Effector CD8-positive, alpha-beta T cell (primary cell): ENCODE measurements at places on chromosomes 16 and 17.

GRCh38 chr17:76458580-76459490 is 5.9 kb upstream of the UBE2O start:
- no peak for DNase-seq

- no peak for DNase-seq
These were observed 4.1 kb downstream of the ZNF688 start for GRCh38 chr16:30567160-30567990.

DNA sequence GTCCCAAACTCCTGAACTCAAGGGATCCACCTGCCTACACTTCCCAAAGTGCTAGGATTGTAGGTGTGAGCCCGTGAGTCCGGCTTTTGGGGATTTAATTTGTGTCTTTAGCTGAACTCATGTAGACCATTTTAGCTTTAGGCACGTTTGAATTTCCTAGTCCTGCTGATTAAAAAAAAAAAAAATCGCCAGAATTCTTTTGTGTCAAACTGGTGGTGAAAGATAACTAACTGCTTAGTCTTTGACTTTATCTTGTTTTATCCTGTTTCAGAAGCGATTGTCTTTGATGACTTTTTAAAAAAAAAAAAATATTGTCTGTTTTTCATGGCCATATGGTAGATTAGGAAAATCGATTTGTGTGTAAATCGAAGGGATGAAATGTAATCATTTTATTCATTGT is 2.6 kb downstream of the RABEP1 start:
- no peak for DNase-seq

DNA sequence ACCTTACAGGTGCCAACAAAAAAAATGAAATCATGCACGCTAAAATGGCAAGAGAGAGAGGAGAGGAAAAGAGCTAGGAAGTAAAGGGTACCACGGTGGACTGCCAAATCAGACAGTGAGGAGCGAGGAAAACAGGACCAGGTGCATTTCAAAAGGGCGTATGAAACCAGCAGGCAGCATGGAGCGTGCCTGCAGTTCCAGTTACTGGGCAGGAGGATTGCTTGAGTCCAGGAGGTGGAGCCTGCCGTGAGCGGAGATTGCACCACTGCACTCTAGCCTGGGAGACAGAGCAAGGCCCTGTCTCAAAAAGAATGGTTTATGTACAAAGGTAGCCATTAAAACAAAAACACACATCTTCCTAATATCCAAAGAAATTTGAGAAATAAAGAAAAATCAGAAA is 16.4 kb downstream of the USP36 start:
- DNase-seq, result no peak

DNA sequence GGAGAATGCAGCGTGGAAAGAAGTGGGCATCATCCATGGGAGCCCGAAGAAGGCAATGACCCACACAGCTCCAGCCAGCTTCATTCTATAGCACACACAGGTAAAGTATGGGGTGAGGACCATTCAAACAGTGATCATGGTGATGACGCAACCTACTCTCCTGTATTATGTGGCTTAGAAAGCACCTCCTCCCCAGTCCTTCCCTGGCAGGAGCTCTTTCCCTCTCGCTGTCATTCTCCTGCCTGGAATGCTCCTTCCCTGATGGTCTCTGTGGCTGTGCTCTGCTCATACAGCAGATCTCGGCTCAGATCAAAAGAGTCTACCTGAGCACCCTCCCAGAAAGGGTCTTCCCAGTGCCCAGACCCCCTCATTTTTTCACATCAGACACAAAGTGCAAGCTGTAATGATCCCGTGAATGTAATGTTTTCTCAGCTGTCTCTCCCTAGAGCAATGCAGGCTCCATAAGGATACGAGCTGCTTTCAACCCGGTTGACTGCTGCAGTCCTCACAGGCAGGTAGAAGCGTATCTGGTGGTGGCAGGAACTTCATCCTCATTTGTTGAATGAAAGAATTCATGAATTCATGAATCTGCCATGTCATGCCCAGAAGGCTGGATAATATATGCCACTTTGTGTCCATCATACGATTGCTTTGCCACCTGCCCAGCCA is 248.8 kb downstream of the HS3ST3A1 start:
- no peak for DNase-seq

DNA sequence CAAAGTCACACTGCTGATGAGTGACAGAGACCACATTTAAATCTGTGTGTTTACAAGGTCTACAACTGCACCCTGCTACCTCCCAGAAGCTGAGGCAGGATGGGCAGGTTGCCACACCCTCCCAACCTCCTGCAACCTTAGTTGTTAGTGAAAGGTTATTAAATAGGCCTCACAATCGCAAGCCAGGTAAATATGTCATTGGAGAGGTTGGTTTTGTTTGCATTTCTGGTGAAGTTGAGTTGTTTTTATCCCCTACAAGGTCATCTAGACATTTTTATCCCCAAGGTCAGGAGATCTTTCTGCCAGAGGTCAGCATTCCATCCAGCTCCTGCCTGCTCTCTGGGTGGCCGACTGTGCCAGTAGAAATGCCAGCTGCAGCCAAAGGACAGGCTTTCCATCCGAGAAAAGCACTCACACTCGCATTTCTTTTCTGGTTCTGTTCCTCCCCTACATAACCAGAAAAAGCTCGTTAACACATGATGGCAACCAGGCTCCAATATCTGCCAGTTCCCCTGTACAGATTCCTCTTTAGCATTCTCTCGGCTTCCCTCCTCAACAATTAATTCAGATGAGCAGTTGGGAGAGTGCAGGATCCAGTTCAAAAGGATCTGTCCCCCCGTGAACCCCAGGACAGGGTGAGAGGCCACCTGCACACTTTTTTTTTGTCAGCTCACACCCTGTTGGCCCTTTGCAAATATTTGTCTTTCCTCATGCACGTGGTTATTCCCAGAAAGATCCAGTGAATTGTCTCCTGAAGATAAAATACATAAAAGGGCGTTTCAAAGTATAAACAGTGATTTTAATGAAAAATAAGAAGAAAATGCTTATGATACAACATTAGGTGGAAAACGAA is 562.8 kb downstream of the MAF start:
- DNase-seq, result no peak

DNA sequence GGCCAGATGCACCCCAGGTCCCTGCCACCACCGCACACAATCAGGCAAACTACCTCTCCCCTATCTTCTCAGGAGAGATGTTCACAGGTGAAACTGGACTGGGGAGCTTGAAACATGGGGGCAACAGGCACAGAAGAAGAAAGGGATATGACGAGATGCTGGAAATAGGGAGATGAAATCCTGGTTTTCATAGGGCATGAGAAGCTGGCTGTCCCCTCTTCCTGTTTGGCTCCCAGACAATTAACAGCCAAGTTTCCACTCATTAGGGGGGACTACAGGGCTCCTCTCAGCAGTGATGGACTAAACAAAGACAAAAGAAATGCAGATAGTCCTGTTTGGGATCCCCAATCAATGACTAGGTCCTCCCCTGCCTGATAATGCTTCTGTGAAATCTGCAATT is 266.0 kb downstream of the NTN1 start:
- DNase-seq, result no peak

DNA sequence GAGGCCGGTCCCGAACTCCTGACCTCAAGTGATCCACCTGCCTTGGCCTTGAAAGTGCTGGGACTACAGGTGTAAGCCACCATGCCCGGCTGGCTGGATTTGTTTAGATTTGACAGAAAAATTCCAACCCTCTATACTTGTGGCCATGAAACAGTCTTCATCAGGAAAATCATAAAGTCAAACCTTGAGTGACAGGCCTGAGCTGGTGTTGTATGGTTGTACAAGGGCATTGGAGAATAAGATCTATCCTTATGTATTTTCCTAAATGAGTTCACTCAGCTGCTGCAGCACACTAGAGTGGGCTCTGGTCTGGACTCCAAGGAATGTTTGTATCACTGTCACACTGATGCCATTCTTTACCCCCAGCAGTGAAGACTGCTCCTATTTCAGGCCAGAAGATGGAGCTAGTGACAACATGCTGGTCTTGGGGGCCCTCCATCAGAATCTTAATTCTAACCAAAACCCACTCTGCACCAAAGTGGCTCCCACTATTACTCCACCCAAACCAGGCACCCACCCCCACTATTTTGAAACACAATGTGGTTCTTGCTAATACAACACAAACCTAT is 27.4 kb downstream of the SNX11 start:
- DNase-seq, result no peak

DNA sequence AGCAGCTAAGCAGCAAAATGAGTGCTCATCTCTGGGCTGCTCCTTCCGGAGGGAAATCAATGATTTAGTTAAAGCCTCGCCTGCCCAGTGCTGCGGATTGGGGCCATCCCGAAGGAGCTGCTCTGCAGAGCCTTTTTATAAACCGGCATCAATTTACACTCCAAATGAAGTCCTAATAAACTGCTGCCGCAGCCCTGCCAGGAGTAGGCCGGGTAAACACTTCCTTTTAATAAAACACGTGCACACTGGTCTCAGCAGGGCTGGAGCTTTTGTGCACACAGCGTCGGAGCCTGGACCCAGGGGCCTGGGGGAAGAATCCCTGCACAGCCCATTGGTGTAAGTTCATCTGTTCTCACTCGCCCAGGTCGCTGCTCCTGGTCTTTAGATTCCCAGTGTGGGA is 79.6 kb upstream of the HS3ST2 start:
- no peak for DNase-seq

- DNase-seq, result no peak
These were observed 102.0 kb downstream of the GRIN2A start for GRCh38 chr16:10080051-10080772.

DNA sequence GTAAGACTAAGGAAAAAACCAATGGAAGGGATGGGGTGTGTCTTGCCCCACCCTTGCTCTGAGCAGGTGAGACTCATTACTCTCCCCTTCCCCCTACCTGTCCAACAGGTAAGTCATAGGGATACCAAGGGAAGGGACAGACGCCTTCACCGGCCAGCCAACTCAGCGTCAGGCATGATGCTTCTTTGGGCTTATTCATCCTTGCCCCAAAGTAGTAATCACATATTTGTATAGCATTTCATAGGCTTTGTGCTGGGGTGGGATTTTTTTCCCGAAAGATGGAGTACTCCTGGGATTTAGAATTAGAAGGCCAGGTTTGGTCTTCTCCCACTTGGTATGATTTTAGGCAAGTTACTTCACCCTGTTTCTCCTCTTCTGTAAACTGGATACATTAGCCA is 509 bp upstream of the JUP start:
- DNase-seq, result no peak

DNA sequence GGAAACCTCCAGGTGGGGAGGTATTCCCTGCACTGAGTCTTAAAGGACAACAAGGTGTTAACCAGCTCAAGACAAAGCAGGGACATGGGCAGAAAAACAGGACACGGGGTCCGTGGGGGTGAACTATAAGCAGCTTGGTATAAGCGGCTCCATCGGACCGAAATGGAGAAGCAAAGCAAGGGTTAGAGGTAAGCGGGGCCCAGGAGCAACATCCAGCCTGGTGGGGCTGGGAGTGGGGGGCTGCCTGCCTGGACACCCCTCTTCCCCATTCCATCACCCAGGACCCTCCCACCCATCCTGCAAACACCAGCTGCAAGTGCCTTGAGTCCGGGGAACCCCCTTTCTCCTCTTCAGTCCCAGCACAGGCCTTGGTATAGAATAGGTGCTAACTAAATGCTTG is 29.5 kb downstream of the MYH11 start:
- no peak for DNase-seq

- peak; percentile 21 for DNase-seq
These were observed 46.5 kb upstream of the CPNE2 start for GRCh38 chr16:57045694-57046381.

DNA sequence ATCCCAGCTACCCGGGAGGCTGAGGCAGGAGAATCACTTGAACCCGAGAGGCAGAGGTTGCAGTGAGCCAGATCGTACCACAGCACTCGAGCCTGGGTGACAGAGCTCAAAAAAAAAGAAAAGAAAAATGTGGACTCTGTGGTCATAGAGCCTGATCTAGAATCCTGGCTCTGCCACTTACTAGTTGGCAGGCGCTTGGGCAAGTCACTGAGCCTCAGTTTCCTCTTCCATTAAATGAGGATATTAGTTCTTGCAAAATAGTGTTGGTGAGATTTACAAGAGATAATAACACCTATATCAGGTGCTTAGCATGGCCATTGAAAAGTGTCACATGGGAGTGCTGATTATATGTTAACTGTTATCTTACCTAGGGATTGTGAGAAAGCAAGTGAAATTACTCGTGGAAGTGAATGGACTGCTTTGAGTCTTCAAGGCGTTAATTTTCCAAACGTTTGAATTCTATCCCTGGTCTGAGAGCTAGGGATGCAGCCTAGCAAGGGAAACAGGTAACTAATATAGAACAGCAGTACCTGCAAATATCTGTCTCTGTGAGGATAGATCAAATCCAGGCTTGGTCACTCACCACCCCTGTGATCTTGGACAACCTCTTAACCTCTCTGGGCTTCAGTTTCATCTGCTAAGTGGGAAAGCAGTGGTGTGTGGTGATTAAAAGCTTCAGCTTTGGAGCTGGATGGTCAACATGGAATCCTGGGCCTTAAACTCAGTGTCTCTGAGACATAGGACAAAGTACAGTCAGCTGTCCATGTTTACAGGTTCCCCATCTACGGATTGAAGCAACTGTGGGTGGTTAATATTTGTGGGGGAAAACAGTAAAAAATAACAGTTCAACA is 953 bp upstream of the NSMCE1 start:
- DNase-seq, result no peak

DNA sequence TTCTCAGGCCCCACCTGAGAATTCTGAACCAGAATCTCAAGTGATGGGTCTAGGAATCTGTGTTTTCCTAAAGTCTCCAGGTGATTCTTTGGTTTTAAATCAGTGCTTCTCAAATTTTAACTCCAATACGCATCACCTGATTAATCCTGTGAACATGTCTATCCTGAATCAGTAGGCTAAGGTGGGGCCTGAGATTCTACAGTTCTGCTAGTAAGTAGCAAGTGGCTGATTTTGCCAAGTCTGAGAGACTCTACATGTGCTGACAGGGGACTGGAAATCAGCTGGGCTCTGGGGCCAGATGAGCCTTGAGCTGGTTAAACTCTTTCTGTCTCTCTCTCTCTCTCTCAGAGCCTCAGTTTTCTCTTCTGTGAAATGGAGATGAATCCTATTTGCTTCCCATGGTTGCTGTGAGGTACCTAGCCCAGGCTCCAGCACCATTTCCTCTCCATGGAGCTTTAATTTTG is 9.0 kb downstream of the CCR7 start:
- DNase-seq, result no peak

- DNase-seq, result no peak
These were observed 20.4 kb upstream of the ADAM11 start for GRCh38 chr17:44738214-44738906.

- no peak for DNase-seq
These were observed 11.4 kb upstream of the MLYCD start for GRCh38 chr16:83887564-83887963.
